Activated B cell treated with CpG ODN at 0.5 μM for 24 hours (primary cell): ENCODE measurements at places on chromosomes 7 and 10.

- no peak for DNase-seq
These were observed 57.2 kb downstream of the C7orf25 start for GRCh38 chr7:42854571-42855118.

DNA sequence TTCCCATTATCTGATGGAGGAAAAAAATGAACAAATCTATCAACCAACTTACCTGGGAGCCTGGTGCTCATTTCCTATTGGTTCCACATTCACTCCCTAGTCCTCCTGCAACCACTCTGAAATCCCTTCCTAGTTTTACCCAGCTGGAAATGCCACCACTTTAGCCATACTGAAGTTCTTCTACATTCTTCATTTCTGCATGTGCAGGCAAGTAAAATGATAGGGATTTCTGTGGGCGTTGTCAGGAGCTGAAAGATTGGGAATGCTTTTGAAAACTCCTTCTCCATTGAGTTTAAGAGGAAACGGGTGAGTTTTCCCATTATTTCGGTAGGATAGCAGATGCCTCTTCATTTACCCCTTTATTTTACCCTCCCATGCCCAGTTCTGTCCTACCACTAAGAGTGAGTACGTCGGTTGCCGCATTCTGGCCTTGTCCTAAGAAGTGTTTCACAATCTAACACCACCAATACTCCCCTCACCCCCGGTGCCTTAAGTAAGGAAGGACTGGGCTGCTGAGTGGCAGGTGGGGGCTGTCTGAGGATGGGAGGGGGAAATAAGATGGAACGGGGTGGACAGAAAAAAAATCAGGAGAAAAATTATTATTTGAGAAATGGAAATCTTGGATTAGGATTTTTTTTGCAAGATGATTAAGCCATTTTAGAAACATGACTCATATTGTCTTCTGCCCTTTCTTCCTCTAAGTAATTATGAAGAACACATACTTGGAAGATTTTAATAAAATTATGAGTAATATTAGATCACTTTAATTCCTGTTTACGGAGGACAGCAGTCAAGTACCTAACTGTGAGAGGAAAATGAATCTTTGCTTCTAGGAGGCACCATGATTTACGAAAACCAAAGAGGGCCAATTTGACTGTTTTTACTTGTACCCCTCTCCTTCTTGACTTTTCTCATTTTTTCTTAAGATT, 13.2 kb upstream of the TAS2R60 start:
- no peak for DNase-seq

GRCh38 chr7:81206217-81206616, 287.4 kb upstream of the SEMA3C start:
- DNase-seq: no peak

DNA sequence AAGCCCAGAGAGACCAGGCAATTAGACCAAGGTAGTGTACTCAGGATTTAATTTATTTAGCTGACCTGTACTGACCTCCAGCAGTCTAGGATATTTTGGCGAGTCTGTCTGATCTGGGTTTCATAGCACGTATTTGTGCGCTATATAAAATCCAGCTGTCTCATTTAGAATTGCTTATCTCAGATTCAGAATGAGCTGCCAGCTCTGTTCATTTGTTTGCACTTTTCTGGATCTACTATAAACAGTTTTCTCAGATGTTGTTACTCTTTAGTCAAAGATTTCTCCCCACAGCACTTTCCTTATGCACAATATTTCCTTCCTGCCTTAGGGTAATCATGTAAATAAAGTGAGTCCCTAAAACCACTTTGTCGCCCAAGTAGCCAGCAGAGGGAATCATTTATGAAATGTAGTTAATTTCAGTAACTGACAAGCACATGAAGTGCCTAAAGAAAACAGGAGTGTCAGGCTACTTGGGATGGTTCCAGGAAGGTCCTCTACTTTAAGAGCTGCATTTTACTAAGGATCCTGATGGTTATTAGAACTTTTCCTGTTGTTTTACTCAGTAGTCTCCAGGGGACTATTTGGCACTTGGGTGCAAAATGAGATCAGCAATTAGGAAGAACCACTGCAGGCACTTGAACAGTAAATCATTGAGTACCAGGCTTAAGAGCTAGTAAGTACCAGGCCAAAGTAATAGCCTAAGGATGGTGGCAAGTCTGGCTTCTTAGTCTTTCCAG, 226.4 kb downstream of the TWIST1 start:
- DNase-seq: no peak

- peak; percentile 72 for DNase-seq
These were observed 83.0 kb upstream of the DUSP5 start for GRCh38 chr10:110414548-110415309.

DNA sequence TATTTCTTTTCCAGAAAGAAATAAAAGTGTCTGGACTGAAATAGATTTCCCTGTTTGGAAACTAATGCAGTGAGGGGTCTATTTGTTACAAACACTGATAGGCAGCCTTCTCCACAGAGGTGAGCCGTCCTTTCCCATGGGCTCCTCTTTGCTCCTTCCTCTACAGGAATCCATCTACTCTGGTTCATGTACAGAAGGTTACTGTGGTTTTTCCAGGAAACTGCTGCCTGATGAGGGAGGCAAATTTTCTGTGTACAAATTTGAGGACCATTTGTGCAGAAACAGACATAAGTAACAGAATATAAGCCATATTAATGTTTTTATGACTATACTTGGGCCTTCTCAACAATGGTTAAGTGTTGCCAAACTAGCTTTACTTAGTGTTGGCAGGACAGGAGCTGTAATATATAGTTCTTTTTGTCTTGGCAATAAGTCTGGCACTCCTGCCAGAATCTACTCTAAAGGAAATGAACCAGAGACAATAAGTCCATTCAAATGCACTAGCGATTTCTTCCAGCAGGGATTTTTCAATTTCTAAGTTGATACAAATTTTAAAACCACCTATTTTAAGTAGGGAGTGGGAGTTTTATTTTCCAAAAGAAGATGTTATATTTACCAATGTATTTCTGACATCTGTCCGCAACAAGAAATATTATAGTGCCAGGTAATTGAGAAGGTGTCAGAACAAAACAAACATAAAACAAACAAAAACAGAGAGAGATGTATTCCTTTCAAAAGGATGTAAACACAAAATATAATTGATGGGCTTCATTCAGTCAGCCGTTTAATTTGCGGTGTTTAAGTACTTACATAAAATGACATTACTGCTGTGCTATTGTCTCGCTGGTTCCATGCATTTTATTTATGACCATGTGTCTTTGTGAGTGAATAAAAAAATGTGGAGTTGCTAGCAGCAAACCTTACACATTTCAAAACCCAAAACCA, 91.0 kb upstream of the NFE2L3 start:
- DNase-seq: no peak

DNA sequence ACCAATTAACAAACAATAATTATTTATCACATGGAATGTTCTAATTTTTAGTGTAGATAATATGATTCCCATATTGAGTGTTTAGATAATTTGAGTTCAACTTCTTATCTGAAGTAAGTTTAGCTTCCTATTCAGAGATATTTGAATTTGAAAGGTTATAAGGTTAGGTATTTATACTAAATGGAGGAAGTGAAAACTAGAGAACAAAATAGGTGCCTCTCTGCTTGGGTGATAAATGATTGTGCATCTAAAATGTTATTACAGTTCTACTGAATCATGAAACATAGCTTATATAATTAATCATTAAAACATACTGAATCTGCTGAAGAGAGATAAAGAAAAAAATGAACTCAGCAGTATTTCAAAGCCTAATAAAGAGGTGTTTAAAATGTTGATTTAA, 1174.3 kb downstream of the XPNPEP1 start:
- DNase-seq: no peak

- DNase-seq: no peak
These were observed 71.2 kb upstream of the COL13A1 start for GRCh38 chr10:69730251-69731156.

DNA sequence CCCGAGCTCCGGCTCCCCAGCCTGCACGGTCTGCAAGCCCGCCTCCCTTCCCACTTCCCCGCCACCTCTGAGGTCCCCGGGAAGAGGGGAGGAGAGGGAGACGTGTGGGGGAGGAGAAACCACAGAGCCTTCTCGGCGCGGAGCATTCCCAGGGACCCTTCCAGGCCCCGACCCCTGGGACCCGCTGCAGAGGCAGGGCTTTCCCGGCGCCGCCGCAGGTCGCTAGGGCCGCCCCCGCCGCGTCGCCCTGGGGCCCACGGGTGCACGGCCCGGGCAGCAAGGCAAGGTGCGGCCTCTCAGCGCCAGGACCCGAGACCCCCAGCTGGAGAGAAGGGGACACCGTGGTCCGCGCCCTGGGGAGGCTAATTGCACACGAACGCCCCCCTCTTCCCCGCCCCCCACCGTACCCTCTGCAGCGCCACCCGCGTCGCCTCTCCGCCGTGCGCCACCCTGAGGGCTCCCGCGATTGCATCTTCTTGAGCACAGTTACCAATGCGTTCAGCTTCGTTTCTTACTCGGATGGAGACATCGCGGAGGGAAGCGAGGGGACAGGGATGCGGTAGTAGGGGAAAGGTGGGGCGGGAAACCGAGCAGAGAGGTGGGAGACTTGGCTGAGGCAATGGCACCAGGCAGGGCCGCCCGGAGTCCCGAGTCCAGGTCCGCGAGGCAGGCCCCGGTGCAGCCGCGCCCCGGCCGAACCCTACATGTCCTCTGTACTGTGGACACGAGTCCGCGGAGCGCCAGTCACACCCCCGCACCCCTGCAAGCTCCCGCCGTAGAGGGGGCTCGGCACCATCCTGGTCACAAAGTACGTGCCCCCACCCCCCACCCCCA, 28.9 kb downstream of the SKIDA1 start:
- DNase-seq: peak; percentile 53

GRCh38 chr7:107330478-107330877, 139.4 kb upstream of the GPR22 start:
- DNase-seq: no peak

GRCh38 chr10:86073199-86073977, 293.2 kb downstream of the GRID1 start:
- no peak for DNase-seq

GRCh38 chr7:93720106-93720505, 145.6 kb upstream of the CALCR start:
- DNase-seq: no peak

DNA sequence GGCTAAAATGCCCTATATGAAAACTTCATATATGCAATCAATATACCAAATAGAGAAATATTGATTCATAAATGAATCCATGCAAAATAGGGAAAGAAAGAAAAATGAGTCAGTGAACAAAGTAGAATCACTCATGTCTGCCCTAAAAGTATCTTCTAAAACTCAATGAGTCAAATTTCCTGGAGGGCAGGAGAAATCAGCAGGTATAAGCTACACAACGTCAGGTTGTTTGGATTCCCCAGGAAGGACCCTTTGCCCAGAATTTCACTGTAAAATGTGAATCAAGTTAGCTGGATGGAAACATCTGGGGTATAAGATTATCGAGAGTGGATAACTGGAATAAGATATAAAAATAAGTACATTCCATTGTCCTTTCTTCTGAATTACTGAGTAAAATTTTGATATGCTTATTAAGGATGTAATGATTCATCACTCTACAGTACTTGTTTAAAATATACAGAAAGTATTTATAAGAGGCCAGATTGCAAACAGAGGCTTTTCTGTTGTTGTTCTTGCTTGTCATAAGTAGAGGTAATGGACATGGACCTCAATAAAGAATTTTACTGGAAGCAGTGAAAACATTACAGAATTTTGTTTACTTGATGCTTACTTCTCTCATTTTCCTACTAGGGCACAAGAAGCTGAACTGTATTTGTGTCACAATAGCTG, 99.0 kb downstream of the AGMO start:
- DNase-seq: no peak

GRCh38 chr10:16195894-16196293, 240.9 kb upstream of the PTER start:
- DNase-seq: no peak

DNA sequence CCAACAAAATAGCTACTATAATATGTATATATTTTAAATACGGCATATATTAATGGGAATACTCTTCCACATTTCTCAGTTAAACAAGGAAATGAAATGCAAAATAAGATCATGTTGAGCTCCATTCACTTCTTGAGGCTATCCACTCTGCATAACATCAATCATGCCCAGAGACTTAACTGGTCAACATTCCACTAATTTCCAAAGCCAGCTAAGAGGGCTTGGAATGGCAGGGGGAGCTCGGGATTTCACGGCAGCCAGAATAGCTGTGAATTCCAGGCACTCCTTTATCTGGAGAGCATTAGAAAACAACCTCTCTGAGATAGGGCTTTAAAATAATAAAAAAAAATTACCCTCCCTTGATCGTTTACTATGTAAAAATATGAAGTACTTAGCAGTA, 194.9 kb upstream of the CDCA7L start:
- DNase-seq: no peak

- no peak for DNase-seq
These were observed 13.4 kb downstream of the HEPACAM2 start for GRCh38 chr7:93212881-93213280.

DNA sequence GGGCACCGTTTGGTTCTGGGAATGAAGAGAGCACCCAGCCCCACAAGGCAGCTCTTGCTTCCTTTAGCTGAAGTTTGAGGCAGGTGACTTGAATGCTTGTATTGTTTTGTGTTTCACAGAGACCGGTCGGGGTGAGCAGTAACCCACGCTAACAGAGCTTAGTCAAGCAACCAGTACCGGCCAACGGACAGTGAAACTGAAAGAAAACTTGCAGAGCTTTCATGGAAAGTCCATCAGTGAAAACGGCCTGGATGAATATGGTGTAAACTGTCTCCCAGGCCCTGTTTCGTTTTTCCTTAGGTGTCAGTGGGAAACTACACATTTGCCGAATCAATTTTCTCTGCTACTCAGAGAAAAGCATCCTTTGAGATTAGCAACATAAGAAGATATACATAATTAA, 101.1 kb downstream of the LYZL1 start:
- no peak for DNase-seq

DNA sequence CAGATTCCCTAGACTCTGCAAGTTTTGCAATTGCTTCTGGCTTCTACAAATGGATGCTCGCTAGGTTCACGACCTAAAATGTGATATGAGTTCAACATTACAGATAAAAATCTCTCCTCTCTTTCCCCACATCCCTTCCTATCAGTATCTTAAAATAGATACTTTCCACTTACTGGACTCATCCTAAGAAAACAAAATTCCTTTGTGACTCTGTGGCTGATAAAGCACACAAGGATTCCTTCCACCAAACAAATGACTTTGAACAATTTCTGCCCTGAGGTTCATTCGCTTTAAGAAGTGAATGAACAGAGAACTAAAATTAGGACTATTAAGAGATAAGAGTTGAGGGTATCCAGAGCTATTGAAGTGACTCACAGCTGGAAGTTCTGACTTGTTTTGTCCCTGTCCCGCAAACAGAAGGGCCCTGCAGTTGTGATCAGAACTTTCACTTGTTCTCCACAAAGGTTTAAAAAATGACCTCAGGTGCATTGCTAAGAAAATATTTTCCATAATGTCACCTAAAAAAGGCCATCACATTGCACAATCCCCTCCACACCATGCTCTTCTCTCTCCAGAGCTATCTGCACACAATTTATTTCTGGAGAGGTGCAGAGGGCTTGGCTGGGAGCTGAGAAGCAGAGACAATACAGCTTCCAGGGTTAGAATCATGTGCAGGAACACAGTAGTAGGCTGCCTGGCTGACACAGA, 96.1 kb downstream of the PIP4K2A start:
- DNase-seq: no peak

GRCh38 chr7:35717013-35717412, 22.1 kb upstream of the HERPUD2 start:
- DNase-seq: no peak

- no peak for DNase-seq
These were observed 334.4 kb downstream of the ADARB2 start for GRCh38 chr10:1402816-1403507.
